ENCODE measurements at places on chromosomes 3 and 15.

- no peak for DNase-seq
Measured at GRCh38 chr3:21673393-21673792, 77.6 kb downstream of the ZNF385D start.

DNA sequence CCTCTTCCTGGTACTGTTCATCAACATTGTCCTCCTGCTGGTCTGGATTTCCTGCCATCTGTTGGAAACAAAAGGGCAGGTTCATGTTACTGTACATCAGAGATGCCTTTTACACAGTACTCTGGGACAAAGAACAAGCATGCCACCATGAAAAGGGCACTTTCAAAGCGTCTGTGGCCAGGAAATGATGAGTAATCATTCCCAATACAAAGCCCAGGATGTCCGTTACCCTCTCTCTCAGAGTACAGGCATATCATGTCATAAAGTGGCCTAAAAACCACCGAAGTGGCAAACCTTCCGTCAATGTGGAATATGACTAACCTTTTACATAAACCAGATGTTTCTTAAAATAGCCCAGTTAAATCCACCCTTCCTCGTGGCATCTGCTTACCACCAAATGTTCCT, 71.2 kb downstream of the GOLIM4 start:
- peak; percentile 88 for DNase-seq

GRCh38 chr3:165797551-165797950, 39.7 kb downstream of the BCHE start:
- DNase-seq: no peak

DNA sequence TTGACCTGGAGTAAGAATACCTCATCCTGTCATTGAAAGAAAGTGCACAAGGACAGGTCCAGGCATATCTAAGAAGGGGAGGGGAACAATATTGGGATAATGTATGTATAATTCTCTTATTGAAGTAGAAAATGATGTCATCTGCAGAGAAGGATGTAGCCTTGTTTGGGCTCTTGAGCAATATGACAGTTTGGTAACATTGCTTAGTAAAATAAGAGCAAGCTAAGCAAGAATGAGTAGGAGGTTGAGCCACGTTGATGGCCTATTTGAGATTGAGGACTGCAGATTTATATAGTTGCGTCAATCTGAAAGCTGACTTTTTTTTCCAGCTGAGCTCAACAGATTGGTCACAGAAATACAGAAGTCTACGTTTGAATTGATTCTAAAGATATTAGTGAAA, 145.2 kb downstream of the FILIP1L start:
- no peak for DNase-seq

DNA sequence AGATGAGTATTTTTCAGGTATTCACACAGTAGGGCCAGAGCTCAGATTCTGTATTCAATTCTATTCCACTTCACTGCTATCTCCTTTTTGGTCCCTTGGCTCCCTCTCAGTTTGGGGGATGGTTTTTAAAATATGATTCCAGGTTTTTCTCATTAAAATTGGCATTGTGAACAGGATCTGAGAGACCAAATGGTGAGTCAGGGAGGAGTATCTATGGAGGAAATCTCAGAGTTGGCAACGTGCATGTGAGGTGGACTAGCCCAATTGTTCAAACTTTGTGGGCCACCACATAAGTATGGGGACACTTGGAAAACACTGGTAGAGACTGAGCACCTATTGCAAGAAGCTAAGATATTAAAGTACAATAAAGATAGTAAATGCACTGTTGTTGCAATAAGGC, 53.9 kb upstream of the TTC14 start:
- no peak for DNase-seq

GRCh38 chr3:96760956-96761355, 53.4 kb upstream of the EPHA6 start:
- no peak for DNase-seq

Measured in NCI-H2107 (cell line).